CD4-positive, alpha-beta memory T cell (primary cell): ENCODE measurements at places on chromosomes 7 and 10.

DNA sequence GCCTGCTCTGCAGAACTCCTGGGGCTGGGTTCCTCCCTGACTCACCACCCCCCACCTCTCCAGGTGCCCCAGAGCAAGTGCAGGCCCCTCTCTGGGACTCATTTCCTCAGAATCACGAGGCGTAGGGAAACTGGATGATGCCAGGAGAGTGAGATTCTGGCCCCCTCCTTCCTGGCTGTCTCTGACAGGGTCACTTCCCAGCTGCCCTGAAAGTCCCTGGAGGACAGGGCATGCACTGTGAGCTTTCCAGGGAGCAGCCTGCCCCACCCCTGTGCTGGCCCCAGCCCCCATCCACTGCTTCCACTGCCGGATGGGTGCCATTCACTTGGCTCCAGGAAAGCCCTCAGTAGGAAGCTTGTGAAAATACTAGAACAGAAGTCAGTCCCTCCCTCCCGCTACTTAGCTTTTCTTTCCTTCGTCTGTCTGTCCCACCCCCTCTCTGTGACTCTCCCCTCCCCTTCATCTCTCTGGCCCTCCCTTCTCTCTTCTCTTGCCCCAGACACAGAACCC, 10.4 kb downstream of the TACR2 start:
- no peak for DNase-seq

DNA sequence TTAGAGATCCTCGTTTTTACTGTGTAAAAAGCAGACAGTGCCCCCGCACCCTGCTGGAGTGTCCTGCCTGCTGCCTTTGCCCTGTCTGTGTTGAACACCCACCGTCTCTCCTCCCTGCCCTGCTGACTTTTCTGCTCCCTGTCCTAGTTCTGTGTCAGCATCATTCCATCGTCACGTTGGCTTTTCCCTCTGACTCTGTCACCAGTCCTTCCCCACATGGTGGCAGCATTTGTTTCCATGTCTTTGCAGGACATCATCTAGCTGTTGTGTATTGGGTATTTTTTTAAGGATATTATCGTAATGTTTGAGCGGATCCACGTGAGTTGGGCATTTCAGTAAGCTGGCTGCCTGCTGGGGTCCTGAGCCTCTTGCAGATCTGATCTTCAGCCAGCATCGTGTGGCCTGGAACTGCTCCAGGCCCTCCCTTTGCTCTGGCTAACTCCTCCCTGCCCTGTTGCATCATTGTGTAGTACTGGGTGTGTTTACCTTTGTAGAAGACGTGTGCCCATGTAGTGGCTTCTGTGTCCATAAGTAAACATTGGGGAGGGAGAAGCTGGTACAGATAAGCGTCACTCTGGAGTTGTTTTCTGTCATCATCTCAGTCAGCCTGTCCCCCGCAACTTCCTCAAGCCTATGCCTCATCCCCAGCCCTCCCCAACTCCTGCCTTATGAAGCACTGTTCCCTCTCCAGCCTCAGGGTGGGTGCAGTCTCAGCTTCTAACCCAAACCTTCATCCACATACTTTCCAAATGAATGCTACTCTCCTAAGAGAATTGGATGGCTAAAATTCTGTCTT, 44.3 kb downstream of the TRRAP start:
- DNase-seq = no peak

- DNase-seq = no peak
Measured at GRCh38 chr7:133650487-133651300, 397.8 kb downstream of the EXOC4 start.

DNA sequence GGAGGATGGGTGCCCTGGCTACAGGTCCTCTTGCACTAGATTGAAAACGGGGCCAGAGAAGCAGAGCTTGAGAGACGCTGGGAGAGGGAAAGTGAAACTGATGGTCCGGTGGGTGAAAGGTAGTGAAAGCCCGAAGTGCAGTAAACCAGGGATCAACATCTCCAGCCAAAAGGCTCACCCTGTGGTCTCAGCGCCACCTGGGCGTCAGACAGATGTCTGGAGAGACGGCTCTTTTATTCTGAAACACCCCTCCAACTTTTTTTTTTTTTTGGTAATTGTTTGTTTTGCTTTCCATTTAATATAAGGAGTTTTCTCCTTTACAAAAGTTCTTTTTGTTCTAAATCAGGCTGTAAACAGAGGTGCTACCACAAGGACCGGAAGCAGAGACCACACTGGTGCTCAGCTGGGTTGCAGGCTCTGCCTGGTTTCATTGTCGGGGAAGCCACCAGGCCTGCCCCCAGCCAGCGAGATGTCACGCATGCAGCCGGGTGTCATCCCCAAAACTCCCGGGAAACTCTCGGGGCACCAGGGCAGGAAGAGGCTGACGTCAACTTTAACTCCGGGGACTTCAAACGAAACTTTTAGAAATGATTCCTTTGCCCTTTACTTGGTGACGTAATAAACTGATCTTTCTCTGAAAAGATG, 11.2 kb downstream of the IL2RA start:
- DNase-seq = peak; percentile 99

DNA sequence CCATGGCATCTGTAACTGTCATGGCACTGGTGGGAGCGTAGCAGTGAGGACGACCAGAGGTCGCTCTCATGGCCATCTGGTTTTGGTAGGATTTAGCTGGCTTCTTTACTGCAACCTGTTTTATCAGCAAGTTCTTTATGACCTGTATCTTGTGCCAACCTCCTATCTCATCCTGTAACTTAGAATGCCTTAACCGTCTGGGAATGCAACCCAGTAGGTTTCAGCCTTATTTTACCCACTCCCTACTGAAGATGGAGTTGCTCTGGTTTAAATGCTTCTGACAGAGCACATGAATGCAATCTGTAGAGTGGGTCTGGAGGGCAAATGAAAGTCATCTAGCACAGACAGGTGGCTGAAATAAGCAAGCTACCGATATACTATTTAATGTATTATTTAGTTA, 55.3 kb upstream of the OPN4 start:
- DNase-seq = no peak

- DNase-seq = no peak
Measured at GRCh38 chr7:123643495-123644441, 11.9 kb upstream of the LMOD2 start.

DNA sequence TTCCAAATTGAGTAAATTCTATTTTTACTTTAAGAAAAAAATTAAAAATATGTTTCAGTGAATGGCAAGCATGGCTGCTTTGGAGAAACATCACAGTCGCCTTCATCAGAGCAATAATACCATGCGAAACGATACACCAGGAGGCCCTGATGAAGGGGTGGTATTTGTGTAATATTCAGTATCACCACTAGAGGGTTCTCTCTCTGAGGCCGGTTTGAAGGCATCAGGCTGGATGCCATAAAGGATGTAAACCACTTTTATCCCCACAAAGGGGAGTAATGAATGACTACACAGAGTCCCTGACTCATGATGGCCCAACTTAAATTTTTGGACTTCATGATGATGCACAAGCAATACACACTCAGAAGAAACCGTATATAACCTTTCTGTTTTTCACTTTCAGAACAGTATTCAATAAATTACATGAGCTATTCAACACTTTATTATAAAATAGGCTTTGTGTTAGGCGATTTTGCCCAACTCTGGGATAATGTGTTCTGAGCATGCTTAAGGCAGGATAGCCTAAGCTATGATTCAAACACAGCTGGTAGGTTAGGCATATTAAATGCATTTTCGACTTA, 95.5 kb downstream of the PPP1R17 start:
- no peak for DNase-seq

DNA sequence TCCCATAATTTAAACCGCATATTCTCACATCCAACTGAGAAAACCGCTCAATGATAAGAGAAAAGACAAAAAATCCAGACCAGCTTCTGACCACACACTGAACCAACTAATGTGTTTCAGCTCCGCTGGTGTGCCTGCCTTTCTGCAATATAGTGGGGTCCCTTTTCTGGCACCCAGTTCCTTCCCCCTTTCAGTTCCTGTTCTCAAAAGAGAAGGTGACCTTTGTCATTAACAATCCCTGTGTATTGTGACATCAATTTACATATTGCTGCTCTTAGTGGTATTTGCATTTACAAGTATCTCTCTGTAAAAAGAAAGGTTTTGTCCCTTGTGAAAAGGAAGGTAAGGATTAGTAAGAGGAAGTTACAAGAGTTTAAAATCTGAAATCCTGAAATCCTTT, 1.4 kb downstream of the PPP1R17 start:
- DNase-seq = no peak

GRCh38 chr7:80908360-80908797, 10.5 kb downstream of the SEMA3C start:
- no peak for DNase-seq

DNA sequence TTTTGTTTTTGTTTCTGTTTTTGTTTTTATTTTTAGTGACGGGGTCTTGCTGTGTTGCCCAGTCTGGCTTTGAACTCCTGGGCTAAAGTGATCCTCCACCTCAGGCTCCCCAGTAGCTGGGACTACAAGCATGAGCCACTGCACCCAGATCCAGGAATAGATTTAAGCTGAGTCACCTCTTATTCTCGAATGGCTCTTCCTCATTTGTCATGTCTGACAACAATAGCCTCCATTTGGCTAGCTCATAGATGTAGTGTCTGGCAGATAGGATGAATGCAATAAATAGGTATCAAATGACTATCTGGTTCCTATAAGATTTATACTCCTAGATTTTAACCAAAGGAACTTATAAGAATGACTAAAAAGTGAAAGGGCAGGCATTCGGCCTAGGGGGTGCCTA, 172.9 kb downstream of the TMEM26 start:
- no peak for DNase-seq

GRCh38 chr10:59255463-59255862, 79.0 kb downstream of the PHYHIPL start:
- no peak for DNase-seq

- DNase-seq = no peak
Measured at GRCh38 chr10:75803816-75804552, 372.6 kb downstream of the LRMDA start.

DNA sequence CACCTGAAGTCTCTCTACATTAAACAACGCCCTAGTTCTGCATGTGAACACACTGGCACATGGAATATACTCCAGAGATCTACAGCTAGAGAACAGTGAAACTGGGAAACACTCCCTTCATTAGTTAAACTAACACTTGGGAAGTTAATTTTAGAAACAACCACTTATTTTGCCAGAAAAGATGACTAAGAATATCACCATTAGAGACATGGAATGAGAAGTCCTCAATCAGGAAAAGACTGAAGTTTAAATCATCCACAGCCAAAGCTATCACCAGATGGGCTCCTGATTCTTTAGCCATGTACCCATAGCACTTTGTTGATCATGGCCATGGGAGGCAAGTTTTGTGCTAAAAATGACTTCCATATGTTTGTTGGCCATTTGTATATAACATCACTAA, 719.5 kb downstream of the KCNMA1 start:
- no peak for DNase-seq

GRCh38 chr10:131311402-131311660, 190 bp downstream of the TCERG1L start:
- no peak for DNase-seq

DNA sequence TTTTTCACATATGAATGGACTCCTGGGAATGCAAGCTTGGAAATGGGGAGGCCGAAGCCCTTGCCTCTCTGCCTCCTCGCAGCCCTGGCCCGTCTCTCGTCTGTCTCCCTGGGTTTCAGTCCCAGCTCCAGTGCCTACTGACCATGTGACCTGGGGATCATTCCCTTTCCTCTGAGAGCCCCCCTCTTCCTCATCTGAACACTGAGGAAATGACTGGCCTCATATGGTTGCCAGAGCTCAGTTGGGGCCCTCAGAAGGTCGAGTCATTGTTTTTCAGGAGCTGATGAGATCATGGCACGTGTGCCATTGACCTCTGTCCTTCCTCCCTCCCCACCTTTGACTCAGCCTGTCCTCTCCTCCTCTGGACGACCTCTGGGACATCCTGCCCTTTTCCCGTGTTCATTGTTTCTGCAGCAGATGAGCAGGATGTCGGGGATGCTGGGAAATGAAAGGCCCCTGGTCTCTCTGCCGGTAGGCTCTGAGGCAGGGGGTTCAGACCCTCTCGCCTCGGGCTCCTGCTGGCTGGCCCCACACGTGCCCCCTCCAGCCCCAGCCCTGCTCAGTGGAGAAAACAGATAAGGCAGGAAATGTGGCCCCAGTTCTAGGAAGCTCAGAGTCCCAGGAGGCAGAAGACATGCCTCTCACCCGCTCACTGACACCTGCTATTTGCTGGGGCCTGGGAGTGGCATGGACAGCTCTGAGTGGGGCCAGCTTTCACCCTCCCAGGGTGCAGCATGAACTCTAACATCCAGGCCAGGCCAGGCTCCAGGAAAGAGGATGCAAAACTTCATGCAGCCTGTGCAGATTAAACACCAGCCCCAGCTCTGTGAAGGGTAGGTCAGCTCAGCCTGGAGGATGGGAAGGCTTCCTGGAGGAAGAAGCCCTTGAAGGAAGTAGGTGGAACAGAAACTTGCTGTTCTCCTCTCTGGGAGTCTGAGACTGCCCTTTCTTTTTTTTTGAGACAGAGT, 8.3 kb upstream of the PPP1R35 start:
- no peak for DNase-seq

GRCh38 chr10:14617852-14618251, 156.8 kb downstream of the FAM107B start:
- DNase-seq = no peak

DNA sequence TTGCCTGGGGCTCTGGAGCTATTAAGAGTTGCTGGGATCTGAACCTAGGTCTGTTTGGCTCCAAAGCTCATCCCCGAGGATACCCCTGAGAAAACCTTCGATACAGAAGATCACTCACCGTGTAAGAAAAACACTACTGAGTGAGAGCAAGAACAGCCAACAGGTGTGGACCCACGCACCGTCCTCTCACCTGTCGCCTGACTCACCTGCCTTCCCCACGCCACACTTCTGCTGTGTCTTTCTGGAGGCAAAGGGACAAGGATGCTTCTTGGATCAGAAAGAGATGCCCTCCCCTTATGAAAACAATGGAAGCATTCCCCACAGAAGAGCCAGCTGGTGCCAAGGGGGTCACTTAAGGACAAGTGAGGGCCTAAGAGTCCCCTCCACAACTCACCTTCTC, 46.7 kb downstream of the COL13A1 start:
- no peak for DNase-seq

- no peak for DNase-seq
Measured at GRCh38 chr7:84729284-84729683, 457.6 kb downstream of the SEMA3D start.

GRCh38 chr10:112904000-112904399, 46.0 kb upstream of the TCF7L2 start:
- no peak for DNase-seq
